ENCODE measurements at places on chromosomes 2 and 18.

- DNase-seq: no peak
These were observed 62.5 kb downstream of the CDH2 start for GRCh38 chr18:28114472-28114871.

- DNase-seq: no peak
These were observed 129.2 kb downstream of the MYCN start for GRCh38 chr2:16069663-16069932.

- no peak for DNase-seq
These were observed 113.0 kb downstream of the MEIS1 start for GRCh38 chr2:66547887-66548286.

- no peak for DNase-seq
These were observed 106.2 kb downstream of the SPOPL start for GRCh38 chr2:138607746-138608145.

- no peak for DNase-seq
These were observed 179.2 kb downstream of the MEMO1 start for GRCh38 chr2:31831585-31831984.

- DNase-seq: no peak
These were observed 16.4 kb downstream of the SLC16A14 start for GRCh38 chr2:230052299-230052698.

- no peak for DNase-seq
These were observed 32.6 kb upstream of the B3GNT2 start for GRCh38 chr2:62163106-62163831.

GRCh38 chr2:5689750-5690149 is 2.4 kb upstream of the SOX11 start:
- DNase-seq: no peak
